Activated naive CD4-positive, alpha-beta T cell treated with anti-CD3 and anti-CD28 coated beads, Interleukin-2, amount 50 U/mL, for 72 hours (primary cell): ENCODE measurements at places on chromosomes 11 and 22. TPM values are rescaled to one million over a fixed set of nuclear protein-coding genes. Genes with fewer than 3 reads are reported as not detected.

Gene TRIM6
- 1.6 TPM for total RNA-seq

Gene PLEKHB1
- total RNA-seq, result 16.4 TPM

Gene KCNJ11
- not detected for total RNA-seq

Gene PTH
- not detected for total RNA-seq

DNA sequence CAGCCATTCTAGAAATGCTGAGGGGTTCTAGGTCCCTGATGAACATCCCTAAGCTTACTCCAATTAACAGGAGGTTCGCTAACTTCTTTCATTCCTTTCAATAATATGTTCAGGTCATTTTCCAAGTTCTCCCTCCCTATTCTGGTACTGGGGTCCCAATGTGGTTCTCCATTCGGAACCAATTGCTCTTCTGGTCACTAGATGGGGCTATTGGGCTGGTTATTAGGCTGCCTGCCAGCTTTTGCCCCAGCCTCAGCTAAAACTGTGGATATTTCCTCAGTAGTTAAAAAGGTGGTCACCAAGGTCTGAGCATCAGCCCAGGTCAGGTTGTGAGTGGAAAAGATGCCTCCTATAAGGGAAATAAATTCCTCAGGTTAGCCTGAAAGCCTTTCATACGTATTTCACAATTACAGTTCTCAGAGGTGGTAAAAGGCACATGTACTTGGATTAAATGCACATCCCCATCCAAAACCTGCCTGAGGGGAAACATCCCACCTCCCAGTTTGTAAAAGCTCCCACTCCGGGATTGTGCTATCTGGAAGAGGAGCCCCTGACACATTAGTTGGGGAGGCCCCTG lies 161.1 kb upstream of the CCDC179 start:
- DNase-seq, result no peak

GRCh38 chr11:92607969-92608722 lies 361.3 kb upstream of the MTNR1B start:
- no peak for DNase-seq

GRCh38 chr22:41216984-41217383 lies 11.9 kb downstream of the L3MBTL2 start:
- DNase-seq, result no peak

DNA sequence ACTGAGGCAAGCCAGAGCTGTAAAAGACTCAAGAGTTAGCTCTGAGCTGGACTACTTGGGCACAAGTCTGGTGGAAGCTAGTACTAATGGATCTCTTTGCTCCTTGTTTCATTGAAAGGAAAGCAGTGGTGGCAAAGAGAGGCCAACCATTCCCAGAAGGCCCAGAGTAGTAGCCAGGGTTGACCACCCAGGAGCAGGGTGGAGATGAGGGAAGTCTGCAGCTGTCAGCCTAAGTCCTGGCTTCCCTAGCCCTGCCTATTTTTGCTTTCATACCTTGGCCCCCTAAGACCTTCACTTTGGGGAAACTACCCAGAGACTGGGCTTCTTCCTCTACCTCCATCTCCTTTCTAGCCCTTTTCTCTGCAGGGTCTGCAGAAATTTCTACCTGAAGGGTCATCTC lies 155.0 kb upstream of the NCAM1 start:
- no peak for DNase-seq

- no peak for DNase-seq
Measured at GRCh38 chr11:69705901-69706787, 2.3 kb upstream of the FGF19 start.

DNA sequence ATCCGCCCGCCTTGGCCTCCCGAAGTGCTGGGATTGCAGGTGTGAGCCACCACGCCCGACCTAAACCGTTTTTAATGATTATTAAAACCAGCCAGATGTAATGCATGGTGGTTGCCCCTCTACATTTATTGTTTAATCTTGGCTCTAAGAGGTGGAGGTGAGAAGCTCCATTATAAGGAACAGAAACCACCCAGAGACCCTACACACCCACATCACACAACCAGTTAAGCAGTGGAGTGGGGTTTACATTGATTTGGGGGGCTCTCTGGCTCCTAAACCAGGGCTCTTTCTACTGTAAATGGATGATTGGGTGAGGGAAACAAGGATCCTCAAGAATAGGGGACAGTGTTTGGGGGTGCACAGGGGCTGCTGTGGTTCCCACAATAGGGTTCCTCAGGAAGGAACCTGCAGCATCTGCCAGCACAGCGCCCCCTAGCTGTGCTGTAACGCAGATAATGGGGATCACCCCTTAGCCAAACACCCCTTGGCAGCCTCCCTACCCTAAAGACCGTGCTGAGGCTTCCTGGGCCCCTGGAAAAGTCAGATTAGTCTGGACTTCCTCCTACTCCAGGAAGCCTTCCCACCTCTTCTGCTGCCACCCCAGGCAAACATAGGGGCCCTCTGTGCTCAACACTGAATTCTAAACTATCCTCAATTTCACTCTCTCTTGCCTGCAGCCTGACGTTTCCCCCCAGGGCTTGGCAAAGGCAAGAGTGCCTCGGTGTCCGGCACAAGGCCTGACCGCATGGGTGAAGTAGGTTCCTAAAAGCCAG lies 2.4 kb downstream of the MPST start:
- no peak for DNase-seq

DNA sequence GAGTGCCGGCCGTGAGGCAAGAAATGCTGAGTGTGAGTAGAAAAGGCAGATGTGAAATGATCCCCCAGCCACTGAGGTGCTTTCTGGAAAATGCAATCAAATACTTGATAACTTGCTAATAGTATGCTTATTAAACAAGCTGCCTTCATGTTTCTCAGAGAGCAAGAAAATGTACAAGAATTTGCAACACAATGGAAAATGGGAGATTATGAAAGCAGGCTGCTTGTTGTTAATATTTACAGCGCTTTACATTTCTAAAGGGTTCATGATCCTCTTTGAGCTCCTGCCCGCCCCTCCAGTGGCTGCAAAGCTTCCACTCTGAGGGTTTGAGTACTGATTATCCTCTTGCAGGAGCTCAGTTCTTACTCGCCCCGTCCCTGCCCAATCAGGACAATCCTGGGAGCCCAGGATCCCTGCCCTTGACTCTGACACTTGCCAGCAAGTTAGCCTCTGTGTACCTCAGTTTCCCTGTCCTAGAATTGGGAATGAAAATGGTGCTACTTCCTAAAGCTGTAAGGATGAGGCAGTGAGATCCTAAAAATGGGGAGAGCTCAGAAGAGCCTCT lies 645.1 kb downstream of the TBC1D22A start:
- no peak for DNase-seq

DNA sequence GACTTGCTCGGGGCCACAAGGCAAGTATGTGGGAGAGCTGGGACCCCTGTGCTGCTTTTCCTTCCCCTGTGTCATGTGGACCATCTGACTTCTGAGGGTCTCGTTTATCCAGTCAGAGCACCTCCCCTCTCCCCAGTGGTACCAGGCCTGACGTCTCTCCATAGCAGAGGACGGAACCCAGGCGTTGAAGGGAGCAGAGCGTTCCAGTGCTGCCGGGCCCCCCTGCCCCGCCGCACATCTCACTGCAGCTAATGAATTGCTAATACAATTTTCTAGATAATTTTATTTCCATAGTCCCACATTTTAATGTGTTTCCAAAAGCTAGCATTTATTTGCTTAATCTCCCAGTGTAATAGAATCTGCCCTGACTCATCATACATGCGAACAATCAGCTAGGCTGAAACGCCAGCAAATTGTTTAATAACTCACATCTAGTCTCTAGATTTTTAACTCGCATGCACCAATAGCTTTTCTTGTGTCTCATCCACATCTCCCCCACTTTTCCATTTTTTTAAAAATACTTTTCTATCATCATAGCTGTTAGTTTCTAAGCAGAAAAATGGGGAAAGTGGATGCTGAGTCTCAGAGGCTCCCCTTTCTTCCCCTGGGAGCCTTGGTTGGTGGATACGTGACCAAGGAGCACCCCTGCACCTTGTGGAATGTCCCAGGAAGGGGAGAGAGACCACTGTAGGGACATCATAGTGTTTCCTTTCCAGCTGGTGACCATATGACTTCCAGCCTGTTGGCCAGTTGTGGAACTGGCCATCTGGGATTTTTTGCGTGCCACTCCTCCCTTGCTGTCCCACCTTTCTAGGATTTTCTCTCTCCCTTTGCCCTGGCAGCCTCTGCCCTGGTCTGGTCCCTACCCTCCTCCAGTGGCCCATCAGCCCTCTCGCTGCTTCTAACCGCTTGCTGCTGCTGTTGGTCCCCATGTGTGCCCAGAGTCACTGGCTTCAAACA lies 58.6 kb upstream of the NNMT start:
- no peak for DNase-seq
